COR-L47 (cell line): ENCODE measurements at places on chromosomes 2 and 18.

DNA sequence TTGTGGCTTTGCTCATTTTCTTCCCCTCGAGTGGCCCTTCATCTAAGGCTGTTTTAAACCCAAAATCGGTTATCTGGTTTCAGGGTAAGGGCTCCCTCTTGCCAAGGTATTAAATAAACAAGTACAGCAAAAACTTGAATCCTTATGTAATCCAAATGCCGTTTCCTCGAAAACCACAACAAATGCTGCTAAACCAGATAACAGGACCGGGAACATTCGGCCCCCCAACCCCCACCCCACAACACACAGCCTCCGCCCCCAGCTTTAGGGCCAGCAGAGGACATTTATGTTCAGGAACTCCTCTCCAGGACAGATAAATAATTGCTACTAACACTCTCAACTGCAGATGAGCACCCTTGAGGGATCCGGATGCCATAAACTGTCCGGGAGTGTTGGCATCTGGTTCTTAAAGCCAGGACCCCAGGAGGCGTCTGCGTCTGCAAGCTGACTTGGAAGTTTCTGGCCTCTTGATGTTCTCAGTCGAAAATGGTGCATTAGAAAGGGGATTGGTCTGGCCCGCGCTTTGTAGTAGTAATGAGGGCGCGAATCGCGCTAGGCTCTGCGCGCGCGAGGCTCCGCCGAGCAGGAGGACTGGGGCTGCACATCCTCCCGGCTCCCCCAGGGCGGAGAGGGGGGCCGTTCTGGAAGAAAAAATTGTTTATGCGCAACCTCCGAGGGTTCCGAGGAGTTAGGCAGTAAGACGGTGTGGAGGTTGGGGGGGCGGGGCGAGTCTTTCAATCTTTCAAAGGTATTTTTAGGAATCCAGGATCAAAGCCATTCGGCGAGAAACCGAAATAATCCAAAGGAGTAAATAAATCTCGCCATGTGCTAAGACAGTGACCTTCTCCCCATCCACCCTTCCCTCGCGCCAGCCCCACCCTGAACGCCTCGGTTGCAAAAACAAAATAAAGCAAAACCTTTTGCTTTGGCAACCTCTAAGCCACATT is 3.9 kb upstream of the ID2 start:
- peak; percentile 74 for DNase-seq

- DNase-seq = no peak
Observed at GRCh38 chr2:3527886-3528785, 8.8 kb upstream of the ADI1 start.

DNA sequence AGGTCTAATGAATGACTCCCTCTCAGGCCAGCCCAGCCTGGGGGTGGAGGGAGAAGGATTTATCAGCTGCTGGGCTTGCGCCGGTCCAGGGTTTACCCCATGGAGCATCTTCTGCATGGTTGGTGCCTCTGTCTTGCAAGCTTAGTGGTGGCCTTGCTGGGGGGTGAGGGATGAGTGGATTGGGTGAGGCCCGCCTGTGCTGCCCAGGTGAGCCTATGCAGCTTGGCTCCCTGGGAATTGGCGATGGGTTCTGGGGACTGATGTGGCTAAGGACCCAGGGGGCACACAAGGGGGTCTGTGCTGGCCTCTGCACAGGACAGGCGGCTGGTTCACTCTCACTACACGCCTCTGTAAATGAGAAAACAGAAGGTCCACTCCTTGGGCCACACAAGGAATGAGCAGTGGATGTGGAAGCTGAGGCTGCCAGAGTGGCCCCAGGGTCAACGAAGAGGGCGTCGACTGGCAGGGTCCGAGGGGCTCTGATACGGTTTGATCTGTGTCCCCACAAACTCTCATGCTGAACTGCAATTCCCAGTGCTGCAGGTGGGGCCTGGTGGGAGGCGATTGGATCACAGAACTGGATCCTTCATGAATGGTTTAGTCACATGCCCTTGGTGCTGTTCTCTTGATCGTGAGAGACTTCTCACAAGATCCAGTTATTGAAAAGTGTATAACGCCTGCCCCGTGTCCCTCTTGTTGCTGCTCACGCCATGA is 151.6 kb upstream of the HDAC4 start:
- no peak for DNase-seq

DNA sequence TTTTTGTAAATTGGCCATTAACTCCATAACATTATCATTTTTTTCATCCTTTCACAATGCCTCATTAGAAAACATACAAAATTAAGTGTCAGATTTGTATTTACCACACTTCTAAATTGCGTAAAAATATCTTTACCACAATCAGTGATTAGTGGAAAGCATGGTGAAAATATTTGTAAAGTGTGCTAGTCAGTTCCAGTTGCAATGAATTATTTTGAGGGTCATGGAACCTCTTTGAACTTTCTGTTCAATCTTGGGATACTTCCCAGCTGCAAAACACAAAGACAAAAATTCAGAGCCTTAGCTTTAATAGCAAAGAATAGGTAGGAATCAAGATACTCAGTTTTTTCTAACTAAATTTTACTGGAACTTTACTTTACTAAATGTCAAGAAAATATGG is 4.0 kb upstream of the COL3A1 start:
- no peak for DNase-seq

GRCh38 chr2:221581986-221582385 is 9.9 kb upstream of the EPHA4 start:
- DNase-seq = no peak

- DNase-seq = no peak
Observed at GRCh38 chr2:147789287-147789686, 55.5 kb upstream of the ACVR2A start.

GRCh38 chr2:18001671-18002070 is 123.2 kb downstream of the KCNS3 start:
- DNase-seq = no peak

DNA sequence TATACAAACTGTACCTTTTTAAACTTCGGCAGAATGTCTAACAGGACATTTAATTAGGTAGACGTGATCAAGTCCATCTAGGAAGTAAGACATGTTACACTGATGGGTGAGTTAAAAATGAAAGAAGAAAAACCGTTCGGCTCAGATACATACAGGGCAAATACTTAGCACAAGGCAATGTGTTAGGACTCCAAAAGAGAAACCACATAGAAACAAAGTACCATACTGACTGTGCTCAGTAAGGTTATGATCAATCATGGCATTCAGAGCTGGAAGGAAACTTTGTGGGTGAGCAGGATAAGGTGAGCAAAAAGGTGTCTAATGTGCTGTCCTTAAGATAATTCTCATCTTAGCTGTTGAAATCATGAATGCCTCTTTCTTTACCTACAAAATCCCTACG is 211.9 kb downstream of the STK39 start:
- no peak for DNase-seq

DNA sequence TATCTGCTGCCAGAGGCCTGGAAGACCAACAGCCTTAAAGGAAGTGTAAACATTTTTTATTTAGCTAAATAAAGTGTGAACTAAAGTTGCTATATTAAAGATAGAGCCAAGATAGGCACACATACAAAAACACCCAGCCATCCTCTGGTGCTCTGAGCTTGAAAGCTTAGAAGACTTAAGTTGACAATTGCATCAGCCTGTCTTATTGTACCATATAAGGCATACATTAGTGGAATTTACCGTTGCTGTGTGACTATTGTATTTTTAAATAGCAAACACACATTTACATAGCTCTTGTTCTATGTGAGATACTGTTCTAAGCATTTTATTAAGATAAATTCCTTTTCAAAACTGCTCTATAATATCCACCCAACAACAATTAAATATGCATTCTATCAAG is 736.6 kb upstream of the ZEB2 start:
- DNase-seq = no peak

DNA sequence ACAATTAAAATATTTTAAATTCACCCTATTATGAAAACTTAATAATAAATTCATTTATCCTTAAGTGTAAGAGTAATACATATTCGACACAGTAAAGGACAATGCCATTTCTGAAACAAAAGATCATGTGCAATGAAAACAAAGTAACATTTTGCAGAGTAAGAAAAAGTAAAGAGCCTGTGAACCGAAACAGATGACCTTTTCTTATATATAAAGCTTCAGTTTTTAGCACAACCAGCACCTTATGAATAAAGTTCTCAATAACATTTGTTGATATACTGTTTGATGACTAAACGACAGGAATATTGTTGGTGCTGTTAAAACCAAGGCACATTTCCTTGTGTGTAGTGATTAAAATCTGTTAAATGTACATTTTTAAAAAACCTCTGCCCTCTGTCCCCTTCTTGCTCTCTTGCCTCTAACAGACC is 1.5 kb downstream of the PELI1 start:
- no peak for DNase-seq

DNA sequence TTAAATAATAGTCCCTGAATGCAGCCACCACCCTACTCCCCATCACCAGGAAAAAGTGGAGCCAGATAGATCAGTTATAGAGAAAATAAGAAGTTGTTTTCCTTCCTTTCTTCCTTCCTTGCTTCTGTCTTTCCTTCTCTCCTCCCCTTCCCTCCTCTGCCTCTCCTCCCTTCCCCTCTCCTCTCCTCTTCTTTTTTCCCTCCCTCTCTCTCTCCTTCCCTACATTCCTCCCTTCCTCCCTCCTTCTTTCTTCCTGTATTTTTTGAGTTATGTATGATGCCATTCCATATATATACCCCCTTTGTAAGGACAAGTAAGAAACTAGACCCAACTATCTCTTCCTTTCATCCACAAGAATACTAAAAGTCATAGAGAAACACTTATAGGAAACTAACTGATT is 265.7 kb downstream of the AGPS start:
- no peak for DNase-seq

DNA sequence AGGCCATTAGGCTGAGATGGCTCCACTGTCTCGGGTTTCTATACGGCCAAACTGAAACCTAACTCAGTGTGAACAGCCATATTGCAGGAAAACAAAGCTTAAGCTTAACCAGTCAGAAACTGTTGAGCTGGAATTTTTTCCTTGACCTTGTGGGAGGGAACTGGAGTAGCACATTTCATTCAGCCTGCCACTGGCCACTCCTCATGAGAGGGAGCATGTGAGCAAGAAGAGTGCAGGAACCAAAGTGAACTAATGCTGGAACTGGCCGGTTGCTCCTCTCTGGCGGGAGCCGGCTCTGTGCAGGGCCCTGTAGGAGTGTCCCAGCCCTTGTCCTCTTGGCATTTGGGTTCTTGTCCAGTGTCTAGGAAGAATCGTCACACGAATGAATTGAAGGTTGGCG is 5.9 kb upstream of the POLE4 start:
- DNase-seq = no peak
